HS-5 (cell line): ENCODE measurements at places on chromosomes 7 and 10.

- no peak for DNase-seq
Measured at GRCh38 chr10:99527526-99528493, 4.9 kb upstream of the NKX2-3 start.

- DNase-seq = no peak
Measured at GRCh38 chr7:47931005-47932004, 17.0 kb downstream of the PKD1L1 start.

- DNase-seq = no peak
Measured at GRCh38 chr10:83539528-83540308, 599.6 kb upstream of the GHITM start.

GRCh38 chr7:95430864-95431263 lies 4.0 kb downstream of the PON2 start:
- no peak for DNase-seq
